Activated gamma-delta T cell treated with anti-CD3 and anti-CD28 coated beads, Interleukin-2, amount 50 U/mL, for 16 hours (primary cell): ENCODE measurements at places on chromosomes 3 and 15.

DNA sequence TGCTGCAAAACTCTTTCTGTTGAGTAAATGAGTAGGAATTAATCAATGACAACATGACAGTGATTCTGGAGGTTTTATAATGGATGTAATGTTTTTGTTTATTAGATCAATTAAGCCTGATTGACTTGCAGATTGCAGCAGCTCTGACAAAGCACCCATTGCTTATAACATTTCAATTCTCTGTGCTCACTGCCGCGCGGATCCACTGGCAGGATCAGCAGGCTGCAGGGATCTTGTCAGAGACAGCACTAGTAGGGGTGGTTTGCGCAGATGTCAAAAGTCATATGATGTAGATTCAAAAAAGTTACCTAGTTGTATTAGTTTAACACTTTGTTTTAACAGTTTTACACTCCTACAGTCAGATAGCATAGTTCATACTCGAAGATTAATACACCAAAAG lies 93.4 kb downstream of the MBNL1 start:
- DNase-seq = no peak

- DNase-seq = no peak
Observed at GRCh38 chr3:189673535-189673934, 42.3 kb downstream of the TP63 start.

DNA sequence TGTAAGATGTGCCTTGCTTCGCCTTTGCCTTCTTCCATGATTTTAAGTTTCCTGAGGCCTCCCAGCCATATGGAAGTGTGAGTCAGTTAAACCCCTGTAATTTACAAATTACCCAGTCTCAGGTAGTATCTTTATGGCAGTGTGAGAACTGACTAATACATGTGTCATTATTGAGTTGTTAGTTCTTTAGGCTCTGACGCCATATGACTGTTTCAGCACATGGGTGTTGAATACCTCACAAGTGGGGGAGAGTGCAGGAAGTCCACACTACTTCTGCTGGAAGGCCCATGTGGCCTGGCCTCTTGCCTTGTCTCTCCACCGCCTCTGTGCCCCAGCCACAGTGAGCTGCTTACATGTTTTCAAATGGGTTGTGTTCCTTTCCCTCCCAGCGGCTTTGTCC lies 28.5 kb downstream of the MFSD1 start:
- DNase-seq = no peak

DNA sequence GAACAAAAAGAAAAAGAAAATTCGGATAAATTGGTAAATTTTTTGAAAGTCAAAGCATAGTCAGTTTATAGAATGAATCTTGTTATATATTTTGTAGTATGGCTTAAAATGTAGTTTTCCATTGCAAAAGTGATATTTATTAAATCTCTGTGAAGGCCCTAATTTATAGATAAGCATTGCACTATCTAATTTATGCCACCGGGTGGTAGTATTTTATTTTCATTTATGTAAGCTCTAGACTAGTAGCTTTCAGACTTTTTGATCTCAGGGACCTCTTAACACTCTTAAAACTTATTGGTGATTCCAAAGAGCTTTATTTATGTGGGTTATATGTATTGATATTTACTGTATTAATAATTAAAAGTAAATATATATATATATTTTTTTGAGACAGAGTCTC lies 133.9 kb upstream of the LRRFIP2 start:
- no peak for DNase-seq

- DNase-seq = no peak
Observed at GRCh38 chr3:102750322-102750721, 315.5 kb downstream of the ZPLD1 start.

- DNase-seq = no peak
Observed at GRCh38 chr15:36373550-36373949, 205.9 kb upstream of the CDIN1 start.

DNA sequence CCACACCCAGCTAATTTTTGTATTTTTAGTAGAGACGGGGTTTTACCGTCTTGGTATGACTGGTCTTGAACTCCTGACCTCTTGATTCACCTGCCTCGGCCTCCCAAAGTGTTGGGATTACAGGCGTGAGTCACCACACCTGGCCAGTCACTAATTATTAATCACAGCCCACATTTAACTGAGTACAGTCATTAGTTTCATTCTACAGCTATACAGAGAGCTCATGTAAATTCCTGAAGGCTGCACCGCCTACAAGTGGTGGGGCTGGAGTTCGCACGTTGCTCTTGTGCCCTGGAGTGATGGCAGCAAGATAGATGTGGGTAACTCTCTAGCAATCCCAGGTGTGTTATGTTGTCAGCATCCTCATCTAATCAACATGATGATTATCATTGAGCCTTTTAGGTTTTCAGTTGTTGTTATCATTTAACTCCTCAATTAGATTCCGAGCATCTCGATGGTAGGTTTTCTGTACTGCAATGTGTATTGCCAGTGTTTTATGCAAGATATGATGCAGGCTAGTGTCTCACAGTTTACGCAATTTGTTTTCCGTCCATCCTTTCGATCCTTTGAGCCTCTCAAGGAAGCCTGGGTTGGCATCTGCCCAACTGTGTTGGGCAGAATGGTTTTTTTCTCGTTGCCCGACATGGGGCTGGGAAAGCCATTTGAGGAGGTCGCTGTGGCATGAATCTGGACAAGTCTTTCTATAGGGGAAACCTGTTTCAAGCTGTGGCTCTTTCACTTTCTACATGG lies 216.3 kb downstream of the LPP start:
- no peak for DNase-seq

DNA sequence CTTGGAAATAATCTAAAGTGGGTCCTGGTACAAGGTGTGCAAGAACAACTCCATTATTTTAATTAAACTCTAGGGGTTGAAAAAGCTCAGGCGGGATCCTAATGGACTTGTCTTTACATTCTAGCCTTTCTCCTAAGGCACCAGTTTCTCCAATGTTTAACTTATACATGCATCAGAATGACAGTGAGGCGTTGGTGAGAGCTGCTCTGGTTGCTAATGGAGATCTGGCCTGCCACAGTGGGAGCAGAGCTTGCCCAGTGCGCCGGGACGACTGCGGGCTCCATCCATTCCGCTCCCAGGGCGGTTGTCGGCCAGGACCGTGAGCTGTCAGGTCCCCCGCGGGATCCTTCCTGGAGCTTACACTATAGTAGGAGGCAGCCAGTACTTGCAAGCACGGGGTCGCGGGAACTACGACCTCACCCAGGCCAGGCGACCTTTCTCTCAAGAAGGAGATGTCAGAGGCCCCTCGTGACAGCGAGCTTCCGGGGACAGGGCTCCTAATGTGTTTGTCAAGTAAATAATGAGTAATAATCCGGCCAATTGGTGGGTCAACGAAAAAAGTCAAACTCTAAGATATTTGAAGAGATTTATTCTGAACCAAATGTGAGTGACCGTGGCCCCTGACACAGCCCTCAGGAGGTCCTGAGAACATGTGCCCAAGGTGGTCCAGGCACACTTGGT lies 991 bp upstream of the HIGD1A start:
- no peak for DNase-seq

GRCh38 chr3:32698506-32698905 lies 13.5 kb downstream of the CNOT10 start:
- DNase-seq = no peak

DNA sequence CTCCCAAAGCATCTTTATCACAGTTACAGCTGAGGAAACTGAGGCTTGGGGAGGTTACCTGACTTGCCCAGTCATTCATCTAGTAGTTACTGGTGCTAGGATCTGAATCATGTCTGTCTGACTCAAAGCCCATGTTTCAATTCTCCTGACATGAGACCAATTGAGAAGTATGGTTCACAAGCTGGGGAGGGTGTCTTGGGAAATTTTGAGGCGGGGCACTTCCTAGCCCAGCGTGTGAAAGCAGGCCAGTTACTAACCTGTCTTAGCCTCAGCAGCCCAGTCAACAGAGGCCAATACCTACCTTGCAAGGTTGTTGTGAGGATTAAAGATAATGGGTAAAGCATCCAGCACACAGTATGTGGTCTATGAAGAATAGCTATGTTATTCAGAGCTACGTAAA lies 37.0 kb downstream of the CLDN18 start:
- DNase-seq = no peak

GRCh38 chr3:192367616-192368015 lies 359.7 kb downstream of the FGF12 start:
- no peak for DNase-seq
